ENCODE measurements at places on chromosomes 7 and 10.

GRCh38 chr10:2488446-2489005, 578.8 kb upstream of the PFKP start:
- DNase-seq = no peak

DNA sequence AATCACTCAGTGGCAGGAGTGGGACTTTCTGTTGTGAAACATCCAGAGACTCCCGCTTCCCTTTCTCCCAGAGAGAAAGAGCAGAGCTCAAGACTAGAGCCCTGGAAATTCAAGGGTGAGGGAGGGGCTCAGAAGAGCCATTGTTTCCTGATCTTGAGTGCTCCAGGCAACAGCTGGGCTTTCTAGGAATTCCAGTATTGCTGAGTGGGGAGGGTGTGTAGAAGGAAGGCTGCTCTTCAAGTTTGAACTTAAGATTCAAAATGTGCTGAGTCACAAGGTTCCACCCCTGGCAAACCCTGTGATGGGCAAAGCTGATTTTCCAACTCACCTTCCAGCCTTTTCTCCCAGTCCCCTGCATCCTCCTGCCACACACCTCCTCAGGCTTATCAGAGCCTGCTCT, 42.3 kb upstream of the MSRB2 start:
- no peak for DNase-seq

- DNase-seq = no peak
Observed at GRCh38 chr10:117502421-117503243, 39.9 kb upstream of the EMX2 start.

DNA sequence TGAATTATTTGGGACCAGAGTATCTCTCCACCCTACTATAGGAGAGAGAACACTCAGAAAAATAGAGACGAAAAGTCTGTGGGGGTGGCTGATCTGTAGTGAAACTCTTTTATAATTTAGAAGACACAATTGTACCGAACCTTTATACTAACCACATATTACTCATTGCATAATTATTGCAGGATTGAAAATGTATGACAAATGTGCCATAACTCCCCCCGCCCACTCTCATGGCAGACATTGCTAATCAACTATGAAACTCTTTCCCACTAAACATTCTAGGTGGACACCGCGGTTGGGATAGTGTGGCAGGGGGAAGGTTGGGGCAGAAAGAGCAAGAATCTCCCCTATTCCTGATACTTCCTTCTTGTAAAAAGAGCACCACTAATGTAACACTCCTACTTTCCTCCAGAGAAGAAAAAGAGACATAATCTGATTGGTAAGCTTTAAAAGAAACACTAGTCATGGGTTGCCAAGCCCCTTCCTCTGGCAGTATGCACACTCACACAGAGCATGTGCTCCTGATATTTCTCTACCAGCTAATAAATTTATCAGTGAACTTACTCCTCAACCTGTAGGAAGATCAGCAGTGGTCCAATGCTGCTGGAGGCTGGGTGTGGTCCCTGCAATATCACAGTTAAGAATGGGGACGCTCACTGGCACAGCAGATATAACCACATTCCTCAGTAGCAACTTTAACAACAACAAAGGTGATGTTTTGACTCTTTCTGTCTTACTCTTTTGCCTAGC, 18.7 kb upstream of the ARID5B start:
- peak; percentile 43 for DNase-seq

- no peak for DNase-seq
Observed at GRCh38 chr10:107409522-107409921, 245.0 kb upstream of the SORCS1 start.

GRCh38 chr7:98968621-98969020, 90.3 kb downstream of the TRRAP start:
- no peak for DNase-seq

DNA sequence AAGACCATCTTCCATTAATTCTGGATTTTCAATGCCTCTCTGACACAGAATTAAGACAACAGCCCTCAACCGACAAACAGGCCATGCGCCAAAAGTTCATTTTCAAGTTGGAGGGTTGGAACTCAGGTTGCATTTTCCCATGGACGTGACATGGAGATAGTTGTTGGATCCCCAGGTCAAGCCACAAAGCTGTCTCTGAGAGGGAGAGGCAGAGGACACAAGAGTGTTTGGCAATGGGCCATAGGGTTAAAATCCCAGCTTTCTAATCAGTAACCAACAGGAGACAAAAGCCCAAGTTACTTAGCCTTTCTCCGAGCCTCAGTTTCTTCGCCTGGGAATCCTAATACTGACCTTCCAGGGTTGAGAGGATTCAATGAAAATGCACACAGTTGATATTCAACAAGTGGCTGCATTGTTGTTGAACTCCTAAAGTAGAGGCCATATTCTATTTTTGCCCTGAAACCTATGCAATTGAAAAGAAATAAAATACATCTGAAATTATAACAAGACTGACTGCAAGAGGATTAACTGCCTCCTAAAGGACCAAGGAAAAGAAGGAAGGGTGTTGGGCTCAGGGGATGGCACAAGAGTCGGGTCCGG, 44.3 kb downstream of the SORBS1 start:
- DNase-seq = no peak

- DNase-seq = no peak
Observed at GRCh38 chr10:6671976-6672375, 91.9 kb upstream of the PRKCQ start.

DNA sequence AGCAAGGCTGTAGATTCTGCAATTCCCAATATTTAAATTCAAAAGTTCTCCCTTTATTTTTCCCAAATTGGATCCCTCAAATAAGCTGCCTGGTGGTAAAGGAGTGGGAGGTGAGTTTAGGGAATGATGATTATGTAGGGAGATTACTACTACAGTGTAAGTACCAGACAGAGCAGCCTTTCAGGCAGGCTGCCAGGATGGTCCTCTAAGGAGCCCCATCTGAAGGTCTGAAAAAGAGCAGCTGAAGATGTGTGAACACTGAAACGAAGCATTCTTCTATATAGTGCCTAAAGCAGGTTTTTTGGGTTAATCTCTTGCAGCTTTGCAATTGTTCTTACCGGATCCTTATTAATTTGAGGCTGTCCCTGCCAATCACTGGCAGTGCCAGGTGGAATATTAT, 84.7 kb downstream of the CREB5 start:
- DNase-seq = no peak

DNA sequence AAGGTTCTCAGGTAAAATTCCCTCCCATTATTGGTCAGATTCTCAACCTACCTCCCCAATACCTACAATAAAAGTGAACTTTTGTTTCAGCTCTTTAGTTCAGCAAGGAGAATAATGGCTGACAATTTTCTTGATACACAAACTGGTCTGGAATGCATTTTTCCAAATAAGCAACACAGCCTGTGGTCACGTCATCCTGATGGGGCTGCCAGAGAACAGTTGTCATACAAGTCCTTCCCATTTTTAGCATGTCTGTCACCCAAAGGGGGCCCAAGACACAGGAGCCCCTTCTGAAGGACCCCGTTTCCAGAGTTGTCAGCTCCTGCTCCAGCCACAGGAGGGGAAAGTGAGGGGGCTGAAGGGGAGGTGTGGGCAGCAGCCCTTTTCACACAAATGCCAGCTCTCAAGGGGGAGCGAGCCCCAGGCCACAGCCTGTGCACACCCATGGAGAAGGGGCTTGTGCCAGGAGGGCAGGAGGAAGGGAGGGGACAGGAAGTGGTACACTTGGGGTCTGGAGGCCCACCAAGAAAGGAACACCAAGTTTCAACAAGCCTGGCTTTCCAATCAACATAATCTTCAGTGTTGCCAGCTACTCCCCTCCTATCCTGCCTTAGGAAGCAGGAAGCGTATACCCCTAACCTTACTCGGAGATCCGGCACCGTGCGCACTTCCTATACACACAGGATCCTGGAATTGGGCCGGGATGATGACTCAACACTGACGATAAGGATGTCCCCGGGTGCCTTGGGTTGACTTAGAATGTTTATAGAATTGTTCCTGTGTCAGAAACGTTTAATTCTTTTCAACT, 43.4 kb upstream of the PDLIM1 start:
- DNase-seq = no peak

GRCh38 chr7:131431756-131432155, 104.1 kb downstream of the MKLN1 start:
- no peak for DNase-seq

DNA sequence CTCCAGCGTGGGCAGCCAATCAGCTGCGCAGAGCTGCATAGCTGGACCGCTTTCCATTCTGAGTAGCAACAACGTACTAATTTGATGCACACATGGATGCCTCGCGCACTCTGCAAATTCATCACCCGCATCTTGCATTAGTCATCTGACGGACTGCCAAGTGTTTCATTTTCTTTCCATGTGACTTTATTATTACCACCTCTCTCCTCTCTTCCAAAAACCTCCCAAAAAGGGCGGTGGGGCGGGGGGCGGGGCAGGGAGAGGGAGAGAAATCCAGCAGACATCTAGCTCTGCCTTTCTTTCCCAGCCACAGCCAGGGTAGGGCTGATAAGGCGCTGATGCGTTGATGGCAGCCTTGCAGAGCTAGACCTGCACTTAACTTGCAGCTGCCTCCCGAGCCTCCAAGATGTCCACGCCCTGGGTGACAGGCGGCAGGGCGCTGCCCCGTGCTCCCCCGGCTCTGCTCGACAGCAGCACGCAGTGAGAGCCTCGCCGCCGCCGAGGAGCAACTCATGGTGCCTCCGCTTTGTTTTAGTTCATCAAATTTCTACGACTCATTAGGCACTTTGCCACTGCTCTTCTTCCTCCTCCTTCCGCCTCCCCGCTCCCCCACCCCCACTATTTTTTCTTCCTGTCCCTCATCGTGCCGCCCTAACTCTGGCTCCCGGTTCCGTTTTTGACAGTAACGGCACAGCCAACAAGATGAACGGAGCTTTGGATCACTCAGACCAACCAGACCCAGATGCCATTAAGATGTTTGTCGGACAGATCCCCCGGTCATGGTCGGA, 147.3 kb downstream of the CELF2 start:
- peak; percentile 90 for DNase-seq

DNA sequence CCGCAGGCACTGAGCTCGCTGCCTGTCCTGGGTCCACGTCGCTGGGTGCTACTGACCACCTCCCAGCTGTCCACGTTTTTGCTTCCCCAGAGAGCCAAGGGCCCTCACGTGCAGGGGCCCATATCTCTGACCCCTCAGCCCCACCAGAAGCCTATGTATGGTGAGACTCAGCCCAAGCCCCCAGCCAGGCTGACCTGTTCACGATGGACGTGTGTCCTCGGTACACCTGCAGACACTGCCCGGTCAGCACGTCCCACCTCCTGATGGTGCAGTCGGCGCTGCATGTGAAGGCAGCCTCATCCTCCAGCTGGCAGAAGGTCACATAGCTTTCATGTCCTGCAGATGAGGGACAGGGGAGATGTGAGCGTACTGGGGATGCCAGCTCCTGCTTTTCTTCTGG, 9.9 kb downstream of the WDR86 start:
- no peak for DNase-seq

DNA sequence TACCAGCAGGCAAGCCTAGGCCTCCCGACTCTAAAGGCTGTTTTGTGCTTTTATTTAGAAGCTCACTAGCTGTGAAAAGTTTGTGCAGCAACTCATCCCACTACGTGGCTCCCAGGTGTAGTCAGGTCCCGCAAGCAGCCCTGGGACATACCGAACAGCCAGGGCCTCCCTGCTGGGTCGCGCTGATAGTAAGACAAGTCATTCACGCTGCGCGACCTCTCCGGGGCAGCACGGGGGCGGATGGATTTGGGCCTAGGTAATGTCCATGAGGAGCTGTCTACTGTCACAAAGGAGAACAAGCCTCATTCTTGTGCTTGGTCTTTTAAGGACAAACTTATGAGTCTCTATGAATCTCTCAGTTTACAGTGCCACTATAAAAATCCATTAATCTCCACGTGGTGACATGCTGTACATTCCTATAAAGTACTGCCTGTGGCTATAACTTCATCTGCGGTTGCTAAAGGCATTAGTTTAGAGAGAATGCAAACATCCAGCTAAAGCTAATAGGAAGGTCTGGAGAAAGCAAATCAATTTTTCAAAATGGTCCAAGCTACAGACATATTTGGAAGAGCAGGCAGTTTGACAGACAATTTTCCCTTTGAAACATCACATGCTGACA, 546.8 kb downstream of the PHTF2 start:
- no peak for DNase-seq

DNA sequence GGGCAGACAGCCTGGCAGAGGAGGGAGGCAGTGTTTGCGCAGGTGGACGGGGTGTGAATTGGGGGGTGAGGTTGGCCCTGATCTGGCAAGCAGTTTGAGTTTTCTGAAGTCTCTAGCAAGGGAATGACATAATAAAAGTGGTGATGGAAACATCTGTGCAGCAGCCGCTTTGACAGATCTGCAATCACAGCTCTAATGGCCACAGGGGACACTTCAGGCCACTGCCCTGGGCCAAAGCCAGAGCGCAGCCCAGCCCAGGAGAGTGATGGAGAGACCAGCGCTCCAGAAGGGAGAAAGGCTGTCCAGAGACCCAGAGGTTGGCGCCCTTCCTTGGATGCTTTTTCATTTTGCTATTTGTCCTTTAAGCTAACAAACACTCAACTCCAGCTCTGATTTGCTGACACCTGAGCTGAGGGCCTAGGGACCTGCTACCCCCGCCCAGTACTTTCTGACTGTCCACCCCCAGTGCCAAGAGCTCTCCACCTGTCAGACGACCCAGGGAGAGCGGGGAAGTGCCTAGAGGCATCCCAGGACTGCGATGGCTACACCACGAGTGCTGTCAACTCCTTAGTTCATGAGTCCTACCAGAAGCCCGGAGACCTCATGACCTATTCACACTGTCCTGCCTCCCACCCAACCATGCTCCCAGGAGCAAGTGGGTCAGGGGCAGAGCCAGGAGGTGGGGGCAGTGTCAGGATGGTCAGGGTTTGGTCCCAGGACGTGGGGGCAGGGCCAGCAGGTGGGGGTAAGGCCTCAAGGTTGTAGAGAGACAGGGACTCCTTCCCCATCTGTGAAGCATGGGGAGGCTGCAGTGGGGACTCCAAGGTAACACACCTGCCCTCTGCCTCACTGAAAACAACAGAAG, 112.6 kb downstream of the PRKAG2 start:
- DNase-seq = no peak

DNA sequence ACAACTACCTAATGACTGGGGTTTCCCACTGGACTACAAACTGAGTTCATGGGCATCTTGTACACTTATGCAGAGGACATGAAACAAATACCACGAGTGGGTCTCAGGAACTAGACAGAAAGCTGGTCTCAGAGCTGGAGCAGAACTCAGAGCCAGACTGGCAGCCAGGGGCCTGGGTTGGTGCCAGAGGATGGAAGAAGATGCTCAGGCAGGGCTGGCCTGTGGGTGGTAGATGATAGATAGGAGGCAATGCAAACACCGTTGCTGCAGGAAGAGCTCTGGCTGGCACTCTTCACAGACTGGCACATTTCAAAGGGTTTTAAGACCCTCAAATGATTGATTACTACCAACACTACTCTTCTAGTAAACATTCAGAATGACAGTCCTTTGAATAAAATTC, 28.8 kb downstream of the ENO4 start:
- DNase-seq = no peak

DNA sequence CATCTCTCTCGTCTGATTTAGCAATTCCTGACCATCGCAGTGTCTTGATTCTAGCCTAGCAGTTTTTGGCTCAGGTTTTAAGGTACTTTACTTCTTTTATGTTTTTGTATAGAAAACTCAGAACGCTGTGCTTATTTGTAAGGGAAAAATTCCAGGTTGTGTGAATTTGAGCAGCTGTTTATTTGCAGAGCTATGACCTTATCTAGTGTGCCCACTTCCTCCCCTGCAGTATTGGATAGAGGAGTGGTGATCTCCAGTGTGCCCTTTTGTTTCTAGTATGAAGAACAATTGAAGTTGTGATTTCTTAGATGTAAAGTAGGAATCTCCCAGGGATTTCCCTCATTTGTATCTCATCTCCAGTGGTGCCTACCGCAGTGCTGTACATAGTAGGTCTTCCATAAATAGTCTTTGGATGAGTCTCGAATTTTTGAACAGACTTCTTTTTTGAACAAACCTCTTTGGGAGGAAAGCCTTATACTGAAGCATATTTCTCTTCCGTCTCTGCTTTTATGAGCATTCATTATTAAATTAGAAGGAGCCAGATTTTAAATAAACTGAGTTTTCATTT, 40.0 kb downstream of the GARS1 start:
- no peak for DNase-seq
